Suppressor macrophage treated with lipopolysaccharide for 4 hours (primary cell): ENCODE measurements at places on chromosomes 2 and 18.

GRCh38 chr2:180670302-180671003 lies 310.0 kb upstream of the UBE2E3 start:
- DNase-seq, result no peak

DNA sequence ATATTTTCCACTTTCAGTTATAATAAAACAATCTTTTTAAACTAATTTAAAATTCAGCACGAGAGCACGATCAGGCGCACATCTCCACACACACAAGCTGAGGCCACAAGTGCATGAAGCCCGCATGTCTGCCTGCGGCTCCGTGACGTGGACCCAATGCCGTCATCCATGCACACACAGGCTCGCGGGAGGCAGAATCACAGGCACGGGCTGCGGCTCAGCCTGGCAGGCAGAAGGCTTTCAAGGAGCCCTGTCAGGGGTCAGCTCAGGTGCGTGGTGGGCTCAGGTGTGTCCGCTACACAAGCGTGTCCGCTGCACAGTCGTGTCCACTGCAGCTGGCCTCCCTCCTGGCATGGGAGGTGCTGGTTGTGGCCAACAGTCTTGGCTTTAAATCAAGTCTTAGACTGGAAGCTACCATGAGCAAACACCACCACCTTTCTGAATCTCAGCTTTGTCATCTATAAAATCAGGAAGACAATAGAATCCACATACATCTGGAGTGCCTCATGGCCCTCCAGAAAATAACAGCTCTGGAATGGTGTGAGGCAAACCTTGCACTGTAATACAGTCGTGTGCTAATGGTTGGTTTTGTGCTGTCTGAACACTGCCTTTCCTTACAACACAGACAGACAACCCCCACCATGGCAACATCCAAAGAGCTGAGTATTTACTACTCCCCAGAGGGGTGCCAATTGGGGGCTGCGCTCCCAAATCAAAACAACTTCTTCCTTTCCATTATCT lies 210.1 kb downstream of the NDUFA10 start:
- no peak for DNase-seq

- no peak for DNase-seq
These were observed 110.2 kb upstream of the CCDC68 start for GRCh38 chr18:55069497-55069896.

DNA sequence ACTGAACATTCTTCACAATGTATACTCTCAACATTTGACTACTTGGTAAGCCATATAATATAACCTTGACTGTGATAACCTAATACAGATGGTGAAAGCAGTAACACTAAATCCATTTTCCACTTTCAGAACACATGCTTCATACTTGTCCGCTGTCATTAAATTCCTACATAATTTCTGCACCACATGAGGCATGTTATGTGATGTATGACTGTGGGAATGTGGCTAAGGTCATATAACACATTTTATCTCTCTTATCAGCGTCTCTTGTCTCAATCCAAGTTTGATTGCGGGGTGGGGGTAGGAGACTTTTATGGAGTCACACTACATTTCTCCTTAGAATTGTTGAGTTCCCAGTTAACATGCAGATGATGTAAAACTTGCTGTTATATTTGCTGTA lies 110.9 kb downstream of the MTCL1 start:
- no peak for DNase-seq

DNA sequence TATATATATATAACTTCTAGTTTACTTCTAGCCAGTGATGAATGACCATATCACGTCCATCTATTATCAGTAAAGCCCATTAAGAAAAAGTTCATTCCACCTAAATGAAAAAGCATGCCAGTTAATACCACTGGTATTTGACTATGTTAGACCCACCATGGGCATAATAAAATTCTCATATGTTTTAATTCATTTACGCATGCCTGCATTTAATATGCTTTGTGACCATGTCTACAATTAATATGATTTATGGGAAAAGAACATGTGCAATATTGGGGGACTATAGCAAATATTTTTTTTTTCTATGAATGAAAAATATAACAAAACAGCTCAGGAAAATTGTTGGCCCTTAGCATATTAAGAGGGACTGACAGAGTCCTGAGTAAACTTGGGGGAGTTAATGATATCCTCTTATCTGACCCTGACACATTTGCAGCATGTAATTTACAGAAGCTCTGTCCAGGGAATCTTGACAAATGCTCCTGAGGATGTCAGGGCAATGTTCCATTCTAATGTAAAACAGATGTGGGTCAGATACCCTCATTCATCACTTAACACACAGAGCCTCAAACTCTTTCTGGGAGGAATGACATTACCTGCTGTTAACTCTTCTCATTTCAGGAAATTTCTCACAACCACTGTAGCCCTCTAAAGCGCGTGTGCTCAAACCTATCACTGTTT lies 90.6 kb downstream of the PAX3 start:
- no peak for DNase-seq

- DNase-seq, result no peak
These were observed 103.4 kb downstream of the ABI2 start for GRCh38 chr2:203431391-203432185.

- DNase-seq, result no peak
These were observed 93.6 kb downstream of the RAPGEF4 start for GRCh38 chr2:172829229-172829628.

DNA sequence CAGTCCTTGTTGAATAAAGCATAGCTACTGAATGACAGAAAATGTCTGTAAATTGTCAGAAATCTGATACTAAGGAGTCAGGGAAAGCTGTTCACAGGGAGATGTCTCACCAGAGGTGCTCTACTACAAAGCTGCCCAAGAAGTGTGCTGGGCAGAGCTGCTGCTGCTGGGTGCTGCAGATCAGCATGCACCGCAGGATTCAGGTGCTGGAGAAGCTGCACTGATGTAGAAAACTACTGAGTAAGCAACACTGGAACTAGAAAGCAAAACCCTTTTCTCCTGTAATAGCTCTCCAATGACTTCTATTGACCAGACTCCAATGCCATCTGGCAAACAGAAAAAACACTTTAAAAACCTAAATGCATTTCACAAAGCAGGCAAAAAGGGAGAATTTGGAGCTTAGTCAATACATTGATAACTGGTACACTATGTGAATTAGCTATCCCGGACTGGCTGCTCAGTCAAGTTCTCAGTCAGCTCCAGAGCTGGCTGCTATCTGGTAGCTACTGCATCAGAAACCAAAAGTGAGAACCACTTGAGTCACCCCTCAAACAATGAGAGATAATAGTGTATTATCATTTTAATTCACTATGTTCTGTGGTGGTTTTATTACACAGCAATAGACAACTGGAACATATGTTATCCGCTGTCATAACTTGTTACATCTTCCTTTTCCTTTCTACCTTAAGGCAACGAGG lies 493.1 kb downstream of the CPS1 start:
- no peak for DNase-seq

GRCh38 chr2:24262421-24262970 lies 87.6 kb downstream of the FAM228A start:
- peak; percentile 30 for DNase-seq
